ENCODE measurements at places on chromosomes 2 and 18. TPM values are rescaled to one million over a fixed set of nuclear protein-coding genes. Genes with fewer than 3 reads are reported as not detected.

COL4A3 gene
- total RNA-seq: 3.7 TPM

- H3K4me3 ChIP-seq: peak overlapping the region; percentile 31
- DNase-seq: no peak
- no peaks in the 10 kb centered on the region for H3K36me3 ChIP-seq
- H3K27me3 ChIP-seq: peaks cover 16% of the 10 kb centered on the region
- no peak overlapping the region for H3K27ac ChIP-seq
- peaks cover 4% of the 10 kb centered on the region for H3K4me1 ChIP-seq
Observed at GRCh38 chr2:16012626-16013358, 72.4 kb downstream of the MYCN start.

KLHL41 gene
- total RNA-seq: 2.3 TPM

GRCh38 chr2:83196225-83196624 lies 1262.9 kb downstream of the SUCLG1 start:
- H3K4me1 ChIP-seq: no peaks in the 10 kb centered on the region
- H3K27me3 ChIP-seq: no peaks in the 10 kb centered on the region
- no peak overlapping the region for H3K27ac ChIP-seq
- no peak for DNase-seq
- H3K36me3 ChIP-seq: no peaks in the 10 kb centered on the region
- no peak overlapping the region for H3K4me3 ChIP-seq

GRCh38 chr2:65436169-65436823 lies 3.9 kb upstream of the SPRED2 start:
- H3K27ac ChIP-seq: peak overlapping the region; percentile 97
- H3K27me3 ChIP-seq: no peaks in the 10 kb centered on the region

GRCh38 chr18:45728336-45729010 lies 4.5 kb downstream of the SLC14A1 start:
- no peaks in the 10 kb centered on the region for H3K27me3 ChIP-seq
- H3K4me1 ChIP-seq: no peaks in the 10 kb centered on the region
- no peak for DNase-seq
- no peaks in the 10 kb centered on the region for H3K36me3 ChIP-seq
- no peak overlapping the region for H3K4me3 ChIP-seq
- no peak overlapping the region for H3K27ac ChIP-seq

Data from breast epithelium (tissue), 4 donors.